ENCODE measurements at places on chromosomes 1 and 21. TPM values are rescaled to one million over a fixed set of nuclear protein-coding genes. Genes with fewer than 3 reads are reported as not detected.

Gene RNU1-2
- not detected for polyA plus RNA-seq

DNA sequence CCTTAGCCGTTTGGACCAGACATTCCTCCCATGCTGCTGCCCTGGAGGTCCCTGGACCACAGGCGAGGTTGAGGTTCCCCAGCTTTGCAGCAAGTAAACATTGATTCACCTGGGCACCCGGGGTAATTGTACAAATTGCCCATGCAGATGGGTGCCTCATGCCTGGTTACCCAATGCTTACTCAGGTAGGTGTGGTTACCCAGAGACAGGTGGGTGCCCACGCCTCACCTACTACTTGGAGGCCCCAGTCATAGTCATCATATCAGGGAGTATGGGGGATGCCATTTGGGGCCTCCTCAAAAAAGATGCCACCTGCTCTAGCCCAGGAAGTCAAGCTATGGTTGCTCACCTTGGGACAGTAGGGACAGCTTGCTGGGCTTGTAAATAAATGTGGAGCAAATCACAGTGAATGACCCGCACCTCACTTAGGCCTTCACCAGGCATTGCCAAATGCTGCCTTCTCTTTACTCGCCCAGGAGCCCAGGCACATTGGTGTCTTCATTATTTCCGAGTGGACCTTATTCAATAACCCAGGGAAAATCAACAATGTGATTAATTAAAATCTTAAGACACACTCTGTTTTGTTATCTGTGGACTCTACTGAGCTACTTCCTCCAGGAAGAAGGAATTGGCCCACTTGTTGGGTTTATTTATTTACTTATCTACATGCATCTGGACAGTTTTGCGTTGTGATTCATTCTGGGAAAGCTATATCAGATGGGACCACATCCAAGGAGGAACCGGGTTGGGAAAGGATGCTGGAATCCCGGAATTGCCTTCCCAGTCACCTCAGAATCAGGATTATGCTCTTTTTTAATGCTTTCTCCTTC, 35.6 kb upstream of the GRHL3 start:
- no peak for DNase-seq

GRCh38 chr1:37479255-37480124, 5.1 kb downstream of the ZC3H12A start:
- no peak for DNase-seq

DNA sequence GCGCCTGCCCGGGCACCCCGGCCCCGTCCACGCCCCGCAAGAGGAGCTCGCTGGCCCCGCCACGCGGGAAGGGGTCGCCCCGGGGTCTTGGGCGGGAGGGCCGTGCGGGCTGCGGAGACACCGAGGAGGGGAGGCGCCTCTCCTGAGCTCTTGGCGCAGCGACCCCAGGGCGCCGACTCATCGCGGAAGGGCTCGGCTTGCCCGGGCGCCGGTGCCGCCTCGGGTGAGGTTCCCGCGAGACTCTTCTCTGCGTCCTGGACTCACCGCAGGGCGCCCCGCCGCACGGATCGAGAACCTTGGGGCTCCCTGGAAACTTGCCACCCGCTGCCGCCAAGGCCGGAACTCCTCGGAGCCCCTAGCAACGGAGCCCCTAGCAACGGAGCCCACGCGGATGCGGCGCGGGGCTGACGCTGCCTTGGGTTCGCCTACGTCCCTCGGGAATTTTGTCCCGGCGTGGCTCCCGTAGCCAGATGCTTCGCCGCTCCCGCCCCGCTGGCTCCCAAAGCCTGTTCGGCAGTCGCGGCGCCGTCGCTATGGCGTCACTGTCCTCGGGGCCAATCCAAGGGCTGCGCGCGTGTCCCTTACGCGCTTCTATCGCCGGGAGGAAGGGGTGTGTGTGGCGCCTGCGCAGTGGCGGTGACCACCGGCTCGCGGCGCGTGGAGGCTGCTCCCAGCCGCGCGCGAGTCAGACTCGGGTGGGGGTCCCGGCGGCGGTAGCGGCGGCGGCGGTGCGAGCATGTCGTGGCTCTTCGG, at the start of gene ATAD3A:
ATAD3A (plus strand) TSS at position 630 of the 753 bp plus-strand sequence; CDS start at position 737, 107 bp downstream.
- DNase-seq, result peak; percentile 98
